Left hindlimb (tissue), 1 donor: ENCODE measurements at places on chromosomes 3 and 15.

GRCh38 chr3:103894162-103894822 is 1459.5 kb downstream of the ZPLD1 start:
- DNase-seq, result no peak

- no peak for DNase-seq
Observed at GRCh38 chr15:74497584-74497983, 36.6 kb upstream of the UBL7 start.

DNA sequence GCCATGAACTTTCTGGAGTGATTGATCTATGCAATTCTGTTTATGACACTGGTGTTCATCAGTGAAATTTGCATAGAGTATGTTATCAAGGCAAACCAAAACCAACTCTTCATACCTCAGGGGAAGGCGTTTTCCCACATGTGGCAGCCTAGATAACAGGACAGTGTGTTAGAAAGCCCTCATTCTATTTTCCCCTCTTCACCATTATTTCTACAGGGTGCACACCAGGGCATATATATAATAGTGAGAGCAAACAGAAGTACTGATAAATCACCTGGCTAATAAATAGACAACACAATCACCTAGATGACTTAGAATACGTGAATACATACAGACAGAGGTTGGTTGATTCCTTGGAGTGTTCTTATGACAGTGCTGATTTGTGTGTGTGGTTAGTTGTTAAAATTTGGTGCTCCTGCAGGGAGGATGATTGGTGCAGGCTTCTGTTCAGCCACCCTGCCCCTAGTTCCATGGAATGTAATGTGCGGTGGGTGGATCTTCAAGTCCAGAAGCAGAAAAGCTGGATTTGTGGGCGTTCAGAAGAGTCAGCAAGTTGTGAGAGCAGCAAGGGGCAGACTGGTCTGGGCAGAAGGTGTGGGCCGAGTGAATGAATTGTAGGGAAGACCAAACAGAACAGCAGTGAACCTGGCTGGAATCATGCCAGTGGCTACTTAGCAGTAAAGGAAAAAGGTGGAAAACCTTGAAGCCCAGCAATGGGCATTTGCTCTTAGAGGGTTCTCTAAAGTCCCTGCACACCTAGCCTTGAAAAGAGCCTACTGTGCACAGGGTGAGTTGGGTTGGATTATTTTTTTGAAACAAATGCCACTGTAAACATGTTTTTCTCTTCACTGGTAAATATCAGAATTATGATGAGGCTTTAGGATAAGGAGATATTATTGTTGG is 11.7 kb upstream of the RARRES1 start:
- no peak for DNase-seq

- DNase-seq, result no peak
Observed at GRCh38 chr15:28246605-28247004, 75.4 kb downstream of the HERC2 start.

DNA sequence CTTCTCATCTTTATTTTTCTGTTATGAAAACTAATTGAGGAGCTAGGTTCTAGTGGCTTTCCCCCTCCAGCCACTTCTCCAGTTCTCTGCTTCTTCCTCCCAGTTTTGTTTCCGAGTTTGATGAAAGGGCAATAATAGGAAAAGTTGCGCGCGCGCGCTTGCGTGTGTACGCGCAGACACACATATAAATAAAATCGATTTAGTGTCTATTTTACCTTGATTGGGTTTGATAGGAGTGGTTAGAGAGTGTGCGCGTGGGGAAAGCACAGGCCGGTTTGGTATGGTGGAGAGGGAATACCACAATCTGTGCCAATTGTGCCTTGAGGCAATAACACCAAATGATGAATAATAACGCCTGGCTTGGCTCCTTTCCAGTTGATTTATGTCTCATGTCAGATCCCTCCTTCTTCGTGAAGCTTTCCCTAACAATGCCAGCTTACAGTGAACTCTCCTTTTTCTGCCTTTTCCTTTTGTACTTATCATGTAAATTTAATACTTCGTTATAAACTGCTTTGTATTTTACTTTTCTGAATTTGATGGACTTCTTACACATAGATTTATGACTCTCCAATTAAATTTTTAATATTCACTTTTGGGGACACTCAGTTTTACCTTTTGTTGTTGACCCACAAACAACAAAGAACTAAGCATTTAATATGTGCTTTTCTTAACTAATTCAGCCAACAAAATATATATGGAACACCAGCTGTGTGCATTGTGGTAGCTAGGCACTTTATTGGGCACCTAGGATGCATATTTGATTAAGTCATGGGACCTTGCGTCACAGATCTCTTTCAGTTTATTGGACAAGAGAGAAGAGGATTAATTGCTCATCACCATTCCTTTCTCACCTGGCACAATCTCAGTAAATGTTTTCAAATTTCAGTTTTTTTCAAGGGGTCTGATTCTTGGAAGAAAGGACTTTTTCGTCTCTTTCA is 1.7 kb downstream of the TIPARP start:
- peak; percentile 34 for DNase-seq
